Foreskin melanocyte (primary cell): ENCODE measurements at places on chromosomes 7 and 10.

- DNase-seq: no peak
Measured at GRCh38 chr10:30553018-30553625, 76.4 kb downstream of the LYZL2 start.

DNA sequence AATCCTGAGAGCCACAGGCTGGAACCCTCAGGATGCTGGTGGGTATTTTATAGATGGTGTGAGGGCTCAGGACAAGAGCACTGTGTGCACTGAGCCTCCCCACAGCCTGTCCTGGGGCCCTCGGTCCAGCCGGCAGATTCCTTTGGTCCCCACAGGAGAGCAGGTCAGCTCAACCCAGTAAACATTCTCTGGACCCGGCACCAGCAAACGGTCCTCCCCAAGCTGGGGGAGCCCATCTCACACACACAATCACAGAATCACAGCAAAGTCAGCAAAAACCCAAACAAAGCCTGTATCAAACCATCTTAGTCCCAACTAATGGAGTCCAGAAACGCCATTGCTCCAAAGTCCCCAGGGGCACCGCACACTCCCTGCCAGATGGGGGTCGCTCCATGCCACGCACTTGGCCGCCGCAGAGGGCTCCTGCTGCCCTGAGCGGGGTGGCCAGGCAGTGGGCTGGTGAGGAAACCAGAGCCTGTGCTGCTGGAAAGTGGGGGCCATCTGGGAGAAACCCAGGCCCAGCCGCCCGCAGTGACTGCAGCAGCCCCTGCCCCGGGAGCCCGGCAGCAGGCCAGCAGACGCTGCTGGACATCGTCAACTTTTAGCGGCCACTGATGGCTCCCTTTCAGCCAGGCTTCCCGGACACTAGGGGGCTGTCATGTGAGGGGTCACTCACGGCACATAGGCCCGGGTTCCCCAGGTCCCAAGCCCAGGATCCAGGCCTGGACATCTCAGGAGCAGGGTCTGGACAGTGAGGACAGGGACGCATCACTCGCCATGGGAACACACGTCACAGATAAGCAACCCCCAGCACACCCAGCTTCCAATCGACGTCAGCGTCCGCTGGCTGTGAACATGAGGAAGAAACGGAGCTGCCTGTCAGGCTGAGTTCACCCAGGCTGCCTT, 52.6 kb downstream of the DPYSL4 start:
- DNase-seq: no peak

GRCh38 chr10:110548002-110548401, 19.5 kb upstream of the SMC3 start:
- DNase-seq: no peak

DNA sequence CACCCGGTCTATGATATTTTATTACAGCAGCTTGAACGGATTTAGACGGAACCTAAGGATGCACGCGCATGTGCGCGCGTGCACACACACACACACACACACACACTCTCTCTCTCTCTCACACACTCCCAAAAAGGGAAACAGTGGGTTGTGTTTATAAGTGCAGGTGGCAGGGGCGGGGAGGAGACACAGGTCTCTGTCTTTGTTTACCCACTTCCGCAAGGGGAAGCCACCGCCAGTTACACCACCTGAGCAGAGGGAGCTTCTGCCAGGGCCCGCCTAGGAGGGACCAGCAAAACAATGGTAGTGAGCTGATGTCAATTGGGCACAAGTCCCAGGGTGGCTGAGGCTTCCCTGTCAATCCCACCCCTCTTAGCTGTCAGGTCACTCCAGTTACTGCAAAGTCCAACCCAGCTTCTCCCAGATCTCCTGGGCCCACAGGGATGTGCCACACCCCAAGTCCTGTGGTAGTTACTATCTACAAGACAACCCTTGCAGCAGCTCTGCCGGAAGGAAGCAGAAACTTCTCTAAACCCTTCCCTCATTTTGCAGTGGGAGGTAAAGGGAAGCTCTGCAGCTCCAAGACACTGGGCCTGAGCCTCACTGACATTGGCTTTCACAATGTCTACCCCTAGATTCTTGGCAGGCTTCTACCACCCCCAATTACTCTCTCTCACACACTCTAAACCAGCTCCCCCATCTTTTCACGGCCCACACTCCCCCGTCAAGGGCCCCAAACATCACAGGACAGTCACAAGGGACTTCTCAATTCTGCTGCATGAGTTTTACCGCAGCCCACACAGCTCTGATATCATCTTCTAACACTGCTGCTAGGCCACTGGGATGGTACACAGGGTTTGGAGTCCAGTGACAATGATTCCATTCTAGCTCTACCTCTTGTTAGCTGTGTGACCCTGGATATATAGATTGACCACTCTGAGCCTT, 17.6 kb downstream of the ANXA11 start:
- no peak for DNase-seq

- DNase-seq: peak; percentile 85
Measured at GRCh38 chr10:101060951-101061623, 702 bp upstream of the KAZALD1 start.

DNA sequence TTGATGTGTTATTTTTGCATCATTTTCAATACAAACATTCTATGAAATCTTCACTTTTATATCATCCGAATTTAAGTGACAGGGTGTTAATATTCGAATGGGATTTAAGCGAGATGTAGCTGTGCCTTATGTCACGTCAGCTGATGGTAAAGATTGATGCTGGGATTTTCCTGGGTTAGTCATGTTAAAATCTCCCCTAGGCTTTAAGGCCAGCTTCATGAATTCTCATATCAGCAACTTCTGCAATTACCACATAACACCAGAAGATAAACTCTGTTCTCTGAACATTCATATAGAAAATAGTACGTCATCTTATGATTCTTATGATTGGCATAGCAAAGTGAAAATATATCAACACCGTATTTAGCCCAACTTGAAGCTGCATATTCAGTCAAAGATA, 669.2 kb downstream of the PCDH15 start:
- DNase-seq: no peak

DNA sequence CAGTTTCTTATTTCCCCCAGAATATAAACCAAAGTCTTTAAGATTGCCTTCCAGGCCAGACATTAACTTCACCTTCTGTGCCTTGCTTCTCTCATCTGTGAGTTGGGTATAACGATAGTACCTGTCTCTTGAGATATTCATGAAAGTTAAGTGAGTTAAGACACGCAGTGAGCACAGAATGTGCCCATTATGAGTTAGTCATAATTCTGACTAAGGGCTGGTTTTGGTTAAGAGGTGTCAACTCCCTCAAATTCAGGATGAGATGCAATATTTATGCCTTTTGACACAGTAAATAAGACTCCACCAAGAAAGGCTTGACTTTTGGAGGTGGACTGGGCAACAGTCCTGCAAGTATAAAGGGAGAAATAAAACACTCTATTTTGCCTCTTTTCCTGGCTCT, 528.7 kb upstream of the IGFBP3 start:
- DNase-seq: no peak

DNA sequence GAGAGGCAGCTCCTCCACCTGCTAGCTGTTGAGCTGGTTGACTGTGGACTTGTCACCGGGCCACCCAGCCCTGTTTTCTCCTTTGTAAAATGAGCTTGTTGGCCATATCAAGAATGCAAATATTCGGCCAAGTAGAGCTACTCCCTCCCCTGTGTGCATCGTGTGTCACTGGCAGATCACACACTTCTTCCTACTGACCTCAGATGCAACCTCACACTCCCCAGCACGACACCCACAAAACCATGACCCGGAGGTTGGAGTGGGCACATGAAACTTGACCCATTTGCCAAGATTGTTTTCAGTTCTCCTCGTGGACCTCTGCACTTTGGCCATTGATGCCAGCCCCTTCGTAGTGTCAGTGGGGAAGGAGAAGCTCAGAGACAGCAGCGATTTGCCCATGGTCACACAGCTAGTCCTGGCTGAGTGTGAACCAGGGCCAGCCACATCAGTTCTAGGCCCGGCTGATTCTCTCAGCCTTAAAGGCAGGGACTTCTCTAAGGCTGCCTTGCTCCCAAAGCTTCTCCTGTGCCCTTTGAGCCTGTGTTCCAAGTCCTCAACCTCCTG, 101.1 kb downstream of the CDH23 start:
- DNase-seq: no peak

DNA sequence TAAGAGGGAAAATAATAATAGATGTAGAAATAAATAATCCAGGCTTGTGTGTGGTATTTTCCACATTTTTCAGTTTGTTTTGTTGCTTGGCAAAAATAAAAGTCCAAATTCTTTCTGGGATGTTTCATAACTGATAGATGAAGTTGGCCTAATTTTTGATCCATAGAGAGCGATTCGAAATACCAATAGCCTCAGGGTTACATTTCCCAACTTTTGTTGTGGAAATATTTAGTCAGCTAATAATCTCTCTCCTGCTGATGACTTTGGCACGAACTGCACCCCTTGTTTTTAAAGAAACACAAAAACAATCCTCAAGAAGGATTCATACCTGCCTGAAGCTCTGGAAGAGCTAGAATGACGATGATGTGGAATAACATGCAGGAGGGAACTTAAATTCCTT, 483.2 kb downstream of the ADRA2A start:
- no peak for DNase-seq

GRCh38 chr7:151601521-151602305, 82.0 kb upstream of the RHEB start:
- no peak for DNase-seq

DNA sequence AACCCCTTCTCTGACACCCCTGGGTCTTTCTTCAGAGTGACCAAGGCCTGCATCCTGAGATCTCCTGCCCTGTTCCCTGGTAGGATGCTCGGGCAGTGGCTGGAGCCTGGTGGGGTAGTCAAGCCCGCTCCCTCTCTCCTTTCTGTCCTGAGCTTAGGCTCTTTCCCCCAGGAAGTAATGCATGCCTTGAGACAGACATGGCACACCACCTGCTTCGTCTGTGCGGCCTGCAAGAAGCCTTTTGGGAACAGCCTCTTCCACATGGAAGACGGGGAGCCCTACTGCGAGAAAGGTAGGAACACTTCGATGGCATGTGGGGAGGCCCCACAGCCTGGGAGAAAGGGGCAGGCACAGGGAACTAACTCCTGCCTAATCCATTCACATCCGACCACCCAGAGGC, 37.9 kb upstream of the BMPR1A start:
- DNase-seq: no peak

- DNase-seq: no peak
Measured at GRCh38 chr7:52615021-52615695, 420.3 kb upstream of the POM121L12 start.

- DNase-seq: no peak
Measured at GRCh38 chr10:6048281-6049030, 13.7 kb downstream of the IL2RA start.

- no peak for DNase-seq
Measured at GRCh38 chr10:127813290-127813689, 76.3 kb downstream of the FOXI2 start.

DNA sequence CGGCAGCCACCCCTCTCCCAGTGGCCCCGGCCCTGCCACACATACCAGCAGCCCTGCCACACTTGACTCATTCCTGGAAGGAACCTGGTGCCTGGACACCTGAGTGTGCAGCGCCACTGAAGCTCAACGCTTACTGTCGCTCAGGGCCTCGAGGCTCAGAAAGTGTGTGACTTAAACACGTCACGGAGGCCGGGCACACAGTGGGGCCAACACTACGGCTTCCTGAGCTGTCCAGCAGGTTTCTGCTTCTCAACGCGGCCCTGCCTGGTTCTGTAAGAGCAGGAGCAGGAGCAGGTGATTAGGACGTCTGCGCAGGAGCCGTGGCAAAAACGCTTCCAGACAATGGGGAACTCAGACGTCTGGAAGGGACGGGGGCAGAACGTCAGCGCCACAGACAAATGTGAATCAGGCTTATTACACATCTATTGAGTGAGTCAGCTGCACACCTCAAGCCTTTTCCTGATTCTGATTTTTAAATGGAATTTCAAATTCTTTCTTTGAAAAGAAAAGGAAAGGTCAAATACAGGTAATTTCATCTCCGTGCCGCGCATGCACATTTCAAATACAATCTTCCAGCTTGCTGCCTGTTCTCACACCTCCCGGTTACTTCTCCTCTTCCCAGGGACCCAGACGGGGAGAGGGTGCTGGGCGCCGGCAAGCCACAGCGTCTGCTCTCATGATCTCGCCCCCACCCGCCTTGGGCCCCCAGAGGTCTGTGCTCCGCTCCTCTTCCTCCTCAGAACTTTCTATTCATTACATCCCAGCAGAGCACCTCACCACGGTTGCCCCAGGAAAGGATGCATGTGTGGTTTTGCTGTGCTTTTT, 66.6 kb downstream of the ADARB2 start:
- DNase-seq: no peak

- no peak for DNase-seq
Measured at GRCh38 chr10:127983344-127984100, 76.6 kb downstream of the PTPRE start.

DNA sequence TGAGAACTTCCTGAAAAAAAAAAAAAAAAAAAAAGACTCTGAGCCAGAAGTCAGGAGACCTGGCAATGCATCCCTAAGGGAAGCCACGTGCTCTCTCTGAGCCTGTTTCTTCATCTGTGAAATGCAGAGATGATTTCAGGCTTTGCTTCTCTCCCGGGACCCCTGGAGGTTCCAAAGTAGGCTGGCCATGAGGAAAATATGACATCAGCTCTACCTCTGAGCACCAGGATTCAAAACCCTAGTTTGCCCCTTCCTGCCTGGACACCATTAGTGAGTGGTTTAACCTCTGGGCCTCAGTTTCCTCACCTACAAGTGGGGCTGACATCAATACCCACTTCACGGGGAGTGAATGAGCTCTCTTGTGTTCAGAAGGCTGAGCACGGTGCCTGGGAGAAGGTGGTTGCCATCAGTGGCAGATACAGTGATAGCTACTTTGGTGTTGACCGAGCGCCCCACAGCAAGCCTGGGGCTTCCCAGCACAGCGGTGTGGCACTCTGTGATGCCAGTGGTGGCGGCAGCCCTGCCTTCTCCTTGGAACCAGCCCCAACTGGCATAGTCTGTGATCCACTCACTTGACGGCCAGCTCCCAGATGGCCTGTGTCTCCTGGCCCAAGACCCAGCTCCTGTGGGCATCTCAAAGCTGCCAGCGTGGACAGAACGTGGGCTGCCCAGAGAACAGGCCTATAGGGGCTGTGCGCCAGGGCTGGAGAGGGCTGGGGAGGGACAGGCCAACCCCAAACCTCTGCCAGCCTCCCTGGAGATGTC, 153.1 kb upstream of the UNC5B start:
- peak; percentile 20 for DNase-seq

- DNase-seq: peak; percentile 63
Measured at GRCh38 chr7:148664324-148664723, 34.4 kb upstream of the CUL1 start.

- DNase-seq: no peak
Measured at GRCh38 chr7:137873524-137873923, 26.8 kb upstream of the DGKI start.

GRCh38 chr10:124032971-124033886, 60.2 kb downstream of the CHST15 start:
- no peak for DNase-seq

DNA sequence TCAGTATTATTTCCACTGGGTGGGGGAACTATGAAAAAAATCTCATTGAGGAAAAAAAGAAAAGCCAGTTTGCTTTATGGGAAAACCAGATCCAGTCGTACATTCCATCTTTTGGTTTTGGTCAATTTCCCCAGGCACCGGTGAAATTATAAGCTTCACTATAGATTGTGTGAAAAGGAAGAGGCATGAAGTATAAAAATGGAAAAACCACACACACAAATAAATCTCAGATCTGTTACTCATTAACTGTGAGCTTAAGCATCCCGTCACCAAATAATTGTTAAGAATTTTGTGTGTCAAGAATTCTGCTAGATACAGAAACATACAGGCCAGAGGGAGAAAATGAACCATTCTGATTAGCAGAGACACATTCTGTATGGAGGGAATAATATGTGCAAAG, 405.5 kb upstream of the CELF2 start:
- DNase-seq: no peak

GRCh38 chr10:133361773-133362441, 4.1 kb upstream of the FUOM start:
- DNase-seq: no peak
